ENCODE measurements at places on chromosomes 5 and 9.
A peak's percentile ranks its signal among the peaks of the same experiment; 100 is the strongest.

GRCh38 chr9:95434116-95435073, 82.4 kb downstream of the PTCH1 start:
- no peak for DNase-seq

DNA sequence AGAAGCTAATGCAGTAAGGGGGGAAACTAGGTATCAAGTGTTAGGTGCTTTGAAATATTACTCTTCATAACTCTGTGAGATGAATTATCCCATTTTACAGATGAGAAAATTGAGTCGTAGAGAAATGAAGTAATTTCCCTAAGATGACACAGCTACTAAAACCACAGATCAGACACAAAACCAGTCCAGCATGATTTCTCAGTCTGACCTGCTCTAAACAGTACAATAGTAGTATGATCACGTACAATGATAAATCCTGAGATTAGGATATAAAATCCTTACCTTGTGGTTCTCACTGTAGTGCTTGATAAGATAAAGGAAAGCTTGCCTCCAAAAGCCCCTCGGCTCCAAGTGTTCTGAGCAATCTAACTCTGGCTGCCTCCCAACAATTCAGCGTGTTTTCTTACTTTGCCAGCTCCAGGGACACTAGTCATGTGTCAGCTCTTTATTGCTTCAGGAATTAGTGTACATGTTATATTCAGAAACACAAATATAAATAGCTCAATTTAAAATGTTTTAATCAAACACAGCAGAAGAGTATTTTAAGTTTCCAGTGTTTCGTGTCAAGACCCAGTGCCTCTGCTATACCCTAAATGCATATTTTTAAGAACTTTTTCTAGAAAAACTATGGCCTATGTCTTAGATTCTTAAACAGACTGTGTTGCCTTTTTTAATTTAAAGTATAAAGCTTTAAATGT, 243.6 kb downstream of the DENND1A start:
- peak; percentile 63 for DNase-seq

DNA sequence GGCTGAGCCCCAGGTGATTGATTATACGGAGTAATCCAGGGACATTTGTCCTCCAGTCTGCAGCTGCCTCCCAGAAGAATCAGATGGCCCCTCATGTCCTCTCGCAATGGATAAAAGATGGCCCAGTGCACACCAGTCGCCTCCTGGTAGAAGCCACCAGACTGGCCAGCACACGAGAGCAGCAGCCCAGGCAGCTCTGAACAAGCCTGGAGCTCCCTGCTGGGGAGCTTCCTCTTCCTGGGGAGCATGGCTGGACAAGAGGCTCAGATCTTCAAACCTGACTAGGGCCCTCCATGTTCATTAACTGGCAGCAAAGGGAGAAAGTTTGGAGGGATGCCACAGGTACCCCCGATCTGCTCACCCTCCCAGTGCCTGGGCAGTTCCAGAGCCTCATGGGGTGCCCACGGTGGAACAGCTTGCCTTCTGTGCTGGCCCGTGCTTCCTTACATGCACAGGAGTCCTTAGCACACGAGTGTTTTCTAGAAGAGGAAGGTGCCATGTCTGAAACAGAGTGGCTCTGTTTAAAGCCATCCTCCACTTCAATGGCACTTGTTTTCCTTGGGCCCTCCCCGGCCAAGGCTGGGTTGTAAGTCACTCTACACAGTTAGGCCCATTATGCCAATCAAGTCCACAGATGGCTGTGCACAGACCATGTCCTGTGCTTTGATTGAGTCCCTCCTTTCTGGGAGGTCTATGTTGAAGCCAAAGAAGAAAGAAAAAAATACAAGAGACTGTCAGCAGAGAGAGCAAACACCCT, 75.6 kb downstream of the PRRT1B start:
- no peak for DNase-seq

DNA sequence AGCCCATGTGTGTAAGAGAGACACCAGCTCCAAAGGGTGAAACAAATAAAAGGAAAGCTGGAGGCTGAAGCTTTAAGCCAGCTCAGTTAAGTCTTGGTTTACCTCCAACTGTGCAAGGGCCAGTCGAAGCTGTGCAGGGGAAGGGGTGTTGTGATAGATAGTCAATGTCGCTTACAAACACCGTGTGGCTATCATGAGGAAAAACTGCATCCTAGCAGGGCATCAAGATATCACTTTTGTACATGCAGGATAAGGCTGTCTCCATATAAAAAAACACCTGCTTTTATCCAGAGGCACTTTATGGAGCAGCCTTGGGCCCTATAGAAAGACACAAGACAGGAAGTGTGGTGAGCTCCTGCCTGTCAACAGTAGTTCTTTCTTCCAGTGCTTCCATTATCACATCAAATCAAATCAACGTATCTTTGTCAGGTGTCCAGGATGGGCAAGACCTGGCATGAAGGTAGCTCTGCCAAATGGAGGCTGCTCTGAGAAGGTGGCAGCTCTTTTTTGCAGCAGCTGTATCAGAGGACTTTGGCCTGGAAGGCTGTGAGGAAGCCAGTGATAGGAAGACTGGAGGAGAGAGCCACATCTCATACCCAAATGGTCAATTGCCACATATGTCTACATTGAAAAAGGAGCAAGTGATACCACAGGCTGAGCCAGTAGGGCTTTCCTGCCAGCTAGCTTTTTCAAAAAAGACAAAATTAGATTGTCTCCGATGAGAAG, 29.3 kb upstream of the SELENOP start:
- no peak for DNase-seq

- DNase-seq: no peak
These were observed 819.6 kb upstream of the EDIL3 start for GRCh38 chr5:85204289-85204688.

DNA sequence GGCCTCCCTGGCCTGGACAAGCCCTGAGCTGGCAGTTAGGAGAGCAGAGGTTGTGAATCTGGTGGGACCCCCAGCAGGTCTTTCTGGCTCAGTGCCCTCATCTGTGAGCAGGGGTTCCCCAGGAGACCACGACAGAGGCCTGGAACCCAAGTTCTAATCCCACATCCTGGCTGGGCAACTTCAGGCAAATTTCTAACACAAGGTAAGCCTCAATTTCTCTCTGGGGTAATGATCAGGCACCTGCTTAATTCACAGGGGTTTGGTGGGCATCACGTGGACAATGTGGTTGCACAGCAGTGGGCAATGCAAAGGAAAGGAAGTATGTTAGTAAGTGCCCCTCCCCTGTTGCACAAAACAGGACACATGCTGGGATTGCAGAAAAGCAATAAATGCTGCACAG, 1.9 kb upstream of the KCNIP1 start:
- no peak for DNase-seq

DNA sequence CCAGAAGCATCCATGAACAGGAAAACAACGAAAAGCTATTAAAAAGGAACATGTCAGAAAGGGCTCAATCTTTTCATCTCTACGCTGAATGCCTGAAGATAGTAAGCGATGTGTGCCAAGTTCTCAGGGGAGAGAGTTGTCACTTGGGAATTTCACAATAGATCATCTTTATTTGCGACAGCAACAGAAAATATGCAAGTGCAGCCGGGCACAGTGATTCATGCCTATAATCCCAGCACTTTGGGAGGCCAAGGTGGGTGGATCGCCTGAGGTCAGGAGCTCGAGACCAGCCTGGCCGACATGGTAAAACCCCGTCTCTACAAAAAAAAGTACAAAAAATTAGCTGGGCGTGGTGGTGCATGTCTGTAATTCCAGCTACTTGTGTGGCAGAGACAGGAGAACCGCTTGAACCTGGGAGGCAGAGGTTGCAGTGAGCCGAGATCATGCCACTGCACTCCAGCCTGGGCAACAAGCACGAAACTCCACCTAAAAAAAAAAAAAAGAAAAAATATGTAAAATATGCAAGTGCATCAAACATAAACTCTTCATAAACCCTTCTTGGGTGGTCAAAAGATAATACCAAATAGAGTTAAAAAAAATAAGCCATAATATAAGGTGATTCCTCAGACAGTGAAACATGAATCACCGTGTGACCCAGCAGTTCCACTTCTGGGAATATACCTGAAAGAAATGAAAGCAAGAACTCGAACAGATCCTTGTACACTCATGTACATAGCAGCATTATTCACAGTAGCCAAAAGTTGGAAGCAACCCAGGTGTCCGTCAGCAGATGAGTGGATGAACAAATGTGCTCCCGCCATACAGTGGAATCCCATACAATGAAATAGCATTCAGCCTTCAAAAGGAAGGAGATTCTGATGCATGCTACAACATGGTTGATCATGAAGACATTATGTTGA, 16.2 kb downstream of the SFXN1 start:
- no peak for DNase-seq

DNA sequence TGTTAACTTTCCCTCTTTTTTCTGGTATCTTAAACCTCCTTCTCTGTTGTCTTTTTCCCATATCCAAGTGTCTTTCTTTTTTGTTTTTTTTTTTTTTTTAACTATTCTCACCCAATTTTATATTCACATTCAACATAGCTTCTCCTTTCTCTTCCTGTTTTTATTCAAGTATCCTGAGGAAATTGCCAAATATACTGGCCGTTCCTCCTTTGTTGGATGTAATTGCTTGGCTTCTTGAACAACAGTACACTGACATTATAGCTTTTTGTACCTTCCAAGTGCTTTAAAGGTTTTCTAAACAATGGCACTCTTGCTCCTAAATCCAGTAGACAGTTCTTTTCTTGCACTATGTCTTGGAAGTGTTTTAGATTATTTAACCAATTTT, 1146.8 kb downstream of the MAT2B start:
- no peak for DNase-seq

- DNase-seq: no peak
These were observed 3.1 kb upstream of the CREBRF start for GRCh38 chr5:173053041-173053440.

GRCh38 chr9:75692309-75692708, 198.2 kb upstream of the PCSK5 start:
- DNase-seq: no peak

GRCh38 chr5:95471942-95472341, 80.8 kb downstream of the FAM81B start:
- no peak for DNase-seq

DNA sequence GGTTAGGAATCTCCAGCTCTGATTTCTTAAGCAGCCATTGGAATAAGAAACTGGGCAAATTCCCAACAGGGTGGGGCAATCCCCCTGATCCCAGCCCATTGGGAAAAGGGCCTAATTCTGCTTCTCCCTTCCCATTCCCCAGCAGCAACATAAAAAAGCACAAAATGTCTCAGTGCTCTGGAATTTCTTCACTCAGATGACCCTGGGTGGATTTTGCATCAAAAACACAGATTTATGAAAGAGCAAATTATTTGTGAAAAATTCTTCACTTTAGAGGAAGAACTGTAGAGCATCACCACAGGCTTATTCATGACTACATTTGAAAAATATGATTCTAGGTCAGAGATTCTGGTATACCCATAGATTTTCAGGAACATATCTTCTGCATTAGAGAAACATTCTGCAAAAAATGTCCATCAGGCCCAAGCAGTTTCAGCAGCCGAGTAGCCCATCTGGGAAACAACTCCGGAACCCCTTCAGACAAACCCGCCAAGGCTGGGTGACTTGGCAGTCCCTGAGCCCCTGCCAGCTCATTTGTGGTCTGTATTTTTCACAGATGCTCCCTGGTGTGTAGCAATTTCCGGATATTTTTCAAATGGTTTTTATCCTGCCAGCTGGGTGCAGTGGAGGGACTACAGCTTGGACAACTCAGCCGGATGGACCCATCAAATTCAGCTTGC, 102.1 kb upstream of the RANBP3L start:
- DNase-seq: no peak

DNA sequence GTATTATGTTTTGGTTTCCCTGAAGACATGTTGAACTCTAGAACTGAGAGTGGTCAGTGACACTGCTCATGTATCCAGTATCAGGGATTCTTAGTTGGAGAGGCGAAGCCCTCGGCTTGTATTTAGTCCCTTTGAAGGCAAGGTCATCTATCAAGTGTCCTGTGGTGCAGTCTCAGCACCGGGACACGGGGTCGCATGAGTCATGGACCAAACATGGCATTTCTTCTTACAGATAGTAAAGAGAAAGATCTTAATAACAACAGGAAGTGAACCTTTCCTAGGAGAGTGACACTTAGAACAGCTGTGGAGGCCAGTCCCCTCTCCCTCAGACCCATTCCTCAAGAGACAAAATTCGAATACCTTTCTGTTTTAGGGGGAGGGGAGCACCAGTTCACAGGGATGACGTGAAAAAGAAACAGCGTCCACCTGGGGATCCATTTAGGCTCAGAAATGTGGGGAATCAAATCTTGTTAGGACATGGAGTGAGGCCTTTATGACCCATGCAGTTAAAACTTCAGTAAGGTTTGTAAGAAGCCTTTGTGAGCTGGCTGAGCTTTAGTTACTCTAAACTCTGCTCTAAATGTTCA, 86.5 kb downstream of the ADGRV1 start:
- no peak for DNase-seq

GRCh38 chr5:110590187-110590586, 136.3 kb downstream of the TMEM232 start:
- no peak for DNase-seq

DNA sequence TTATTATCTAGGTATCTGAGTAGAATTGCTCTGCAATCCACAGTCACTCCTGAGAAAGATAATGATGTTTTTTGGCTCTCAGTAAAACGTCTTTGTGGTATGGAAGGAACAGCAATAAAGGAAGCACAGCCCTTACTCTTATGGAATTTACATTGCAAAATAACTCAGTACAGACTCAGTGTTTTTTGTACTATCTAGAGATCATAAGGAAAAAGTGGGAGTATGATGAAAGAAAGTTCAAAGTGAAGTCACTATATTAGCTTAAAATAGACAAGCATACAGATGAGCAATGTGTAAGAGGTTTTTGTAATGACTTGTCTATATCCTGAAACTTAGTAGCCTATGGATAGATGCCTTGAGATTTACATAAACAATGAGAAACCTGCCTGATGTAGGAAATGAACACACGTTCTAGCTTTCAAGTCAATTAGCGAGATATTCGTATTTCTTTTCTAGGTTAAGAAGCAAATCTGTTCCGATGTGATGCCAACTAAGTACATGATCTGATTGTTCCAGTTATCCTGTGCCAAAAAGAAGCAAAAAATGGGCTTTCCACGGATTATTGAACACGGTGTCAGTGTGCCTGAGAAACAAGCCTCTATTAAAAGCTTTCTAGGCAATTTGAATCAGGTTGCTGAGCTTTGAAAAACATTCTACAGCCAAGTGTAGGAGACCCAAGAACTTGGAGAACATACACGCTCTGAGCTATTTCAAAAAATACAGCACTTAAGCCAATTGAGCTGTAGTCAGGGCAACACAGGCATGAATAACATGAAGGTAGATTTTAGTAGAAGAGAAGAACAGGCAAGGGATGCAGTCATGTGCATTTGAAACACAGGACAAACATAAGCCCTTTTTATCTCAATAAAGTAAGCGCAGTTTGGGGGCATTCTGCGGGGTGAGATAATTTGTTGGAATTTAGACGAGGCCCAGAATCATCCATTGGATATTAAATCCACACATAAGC, 86.3 kb upstream of the TAF11L2 start:
- DNase-seq: no peak

DNA sequence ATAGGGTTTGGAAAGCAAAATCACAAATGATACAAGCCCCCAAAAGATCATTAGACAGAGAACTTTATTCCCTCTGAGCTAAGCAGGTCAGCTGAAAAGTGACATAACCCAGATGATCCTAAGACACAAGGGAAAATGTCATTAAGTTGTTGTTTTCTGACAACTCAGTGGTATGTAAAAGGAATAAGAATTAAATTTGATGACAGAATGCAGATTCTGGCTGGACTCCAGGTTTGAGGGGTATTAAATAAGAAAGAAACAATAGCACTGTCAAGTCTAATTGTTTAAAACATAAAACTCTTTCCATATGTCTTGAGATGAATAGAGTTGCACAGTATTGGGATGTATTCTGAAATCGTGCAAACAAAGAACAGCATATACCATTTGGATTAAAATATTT, 429.9 kb downstream of the CAAP1 start:
- DNase-seq: no peak

GRCh38 chr5:160479220-160479619, 57.6 kb downstream of the PTTG1 start:
- DNase-seq: no peak
